Memory B cell (primary cell): ENCODE measurements at places on chromosomes 7 and 10.

DNA sequence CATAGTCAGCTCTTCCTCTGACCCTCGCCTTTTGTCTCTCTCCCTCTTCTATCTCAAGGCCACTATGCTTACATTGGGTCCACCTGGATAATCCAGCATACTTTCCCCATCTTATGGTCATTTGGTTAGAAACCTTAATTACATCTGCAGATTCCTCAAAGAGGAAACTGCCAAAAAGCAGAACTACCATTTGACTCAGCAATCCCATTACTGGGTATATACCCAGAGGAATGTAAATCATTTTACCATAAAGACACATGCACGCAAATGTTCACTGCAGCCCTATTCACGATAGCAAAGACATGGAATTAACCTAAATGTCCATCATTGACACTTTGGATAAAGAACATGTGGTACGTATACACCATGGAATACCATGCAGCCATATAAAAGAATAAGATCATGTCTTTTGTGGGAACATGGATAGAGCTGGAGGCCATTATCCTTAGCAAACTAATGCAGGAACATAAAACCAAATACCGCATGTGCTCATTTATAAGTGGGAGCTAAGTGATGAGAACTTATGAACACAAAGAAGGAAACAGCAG is 114.8 kb upstream of the NPY start:
- H3K36me3 ChIP-seq, result no peaks in the 10 kb centered on the region
- no peak for DNase-seq
- no peak overlapping the region for H3K27ac ChIP-seq
- no peak overlapping the region for H3K4me3 ChIP-seq
- peaks cover 4% of the 10 kb centered on the region for H3K27me3 ChIP-seq

DNA sequence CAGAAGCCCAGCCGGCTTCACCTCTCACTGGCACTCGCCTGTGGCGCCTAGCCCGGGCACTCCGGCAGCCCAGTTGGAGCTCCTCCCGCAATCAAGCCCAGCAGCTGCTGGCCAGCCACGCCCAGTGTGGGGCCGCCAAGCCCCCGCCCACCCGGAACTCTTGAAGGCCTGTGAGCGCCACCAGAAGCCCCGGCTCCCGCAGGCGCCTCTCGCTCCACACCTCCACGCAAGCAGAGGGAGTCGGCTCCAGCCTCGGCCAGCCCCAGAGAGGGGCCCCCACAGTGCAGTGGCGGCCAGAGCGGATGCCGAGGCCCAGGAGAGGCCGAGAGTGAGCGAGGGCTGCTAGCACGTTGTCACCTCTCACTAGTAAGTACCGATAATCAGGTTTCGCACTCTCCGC is 240.7 kb downstream of the TFEC start:
- no peaks in the 10 kb centered on the region for H3K4me1 ChIP-seq
- H3K27ac ChIP-seq, result no peak overlapping the region
- H3K27me3 ChIP-seq, result no peaks in the 10 kb centered on the region
- no peak for DNase-seq
- H3K4me3 ChIP-seq, result no peak overlapping the region

DNA sequence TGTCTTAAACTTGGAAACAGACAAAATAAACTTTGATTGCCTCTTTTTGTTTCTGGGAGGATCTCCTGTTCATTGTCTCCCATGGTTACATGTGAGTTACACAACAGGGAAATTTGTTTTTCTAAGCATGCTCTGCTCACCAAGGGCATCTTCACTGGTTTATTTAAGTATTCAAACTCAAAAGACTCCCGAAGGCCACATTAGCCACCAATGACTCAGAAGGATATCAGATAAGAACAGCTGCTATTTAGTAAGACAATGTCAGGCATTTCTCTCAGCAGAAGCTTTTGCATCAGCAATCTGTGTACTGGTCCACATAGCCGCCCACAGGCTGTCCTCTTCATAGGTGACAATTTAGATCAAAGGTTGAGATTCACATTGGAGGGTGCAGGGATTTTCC is 19.3 kb downstream of the OR6B1 start:
- H3K4me1 ChIP-seq, result no peaks in the 10 kb centered on the region
- H3K27me3 ChIP-seq, result peaks cover 2% of the 10 kb centered on the region
- no peak overlapping the region for H3K4me3 ChIP-seq
- H3K36me3 ChIP-seq, result peaks cover 2% of the 10 kb centered on the region
- DNase-seq, result no peak

DNA sequence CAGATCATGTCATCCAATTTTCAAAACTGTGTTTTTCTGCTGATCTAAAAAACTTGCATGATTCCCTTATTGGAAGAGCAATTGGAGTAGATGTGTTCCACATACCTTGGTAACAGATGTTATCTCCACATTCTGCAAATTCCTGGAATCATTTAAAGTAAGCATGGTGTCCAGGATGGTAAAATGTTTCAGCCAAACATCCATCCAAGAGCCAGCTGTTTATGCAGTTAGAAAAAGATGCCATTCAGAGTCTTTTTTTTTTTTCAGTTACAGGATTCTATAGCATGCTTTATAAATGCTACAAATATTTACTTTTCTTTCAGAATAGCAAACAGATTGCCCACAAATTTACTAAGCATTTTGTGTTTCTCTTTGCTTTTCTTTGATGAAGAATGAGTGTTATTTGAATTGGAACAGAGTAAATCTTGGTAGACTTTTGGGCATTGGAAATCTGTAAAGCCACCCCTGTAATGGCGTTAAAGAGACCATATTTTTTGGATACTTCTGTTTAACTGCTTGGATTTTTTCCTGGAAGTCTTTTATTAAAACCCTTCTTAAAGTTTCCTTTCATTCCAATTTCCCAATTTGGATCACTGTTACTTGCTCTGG is 149.8 kb downstream of the GNAT3 start:
- no peak overlapping the region for H3K4me3 ChIP-seq
- no peaks in the 10 kb centered on the region for H3K27me3 ChIP-seq
- no peak for DNase-seq
- no peak overlapping the region for H3K27ac ChIP-seq

GRCh38 chr7:156423876-156424275 is 216.7 kb upstream of the RNF32 start:
- H3K4me1 ChIP-seq, result no peaks in the 10 kb centered on the region
- DNase-seq, result no peak
- no peaks in the 10 kb centered on the region for H3K27me3 ChIP-seq
- no peak overlapping the region for H3K4me3 ChIP-seq
- H3K36me3 ChIP-seq, result no peaks in the 10 kb centered on the region

DNA sequence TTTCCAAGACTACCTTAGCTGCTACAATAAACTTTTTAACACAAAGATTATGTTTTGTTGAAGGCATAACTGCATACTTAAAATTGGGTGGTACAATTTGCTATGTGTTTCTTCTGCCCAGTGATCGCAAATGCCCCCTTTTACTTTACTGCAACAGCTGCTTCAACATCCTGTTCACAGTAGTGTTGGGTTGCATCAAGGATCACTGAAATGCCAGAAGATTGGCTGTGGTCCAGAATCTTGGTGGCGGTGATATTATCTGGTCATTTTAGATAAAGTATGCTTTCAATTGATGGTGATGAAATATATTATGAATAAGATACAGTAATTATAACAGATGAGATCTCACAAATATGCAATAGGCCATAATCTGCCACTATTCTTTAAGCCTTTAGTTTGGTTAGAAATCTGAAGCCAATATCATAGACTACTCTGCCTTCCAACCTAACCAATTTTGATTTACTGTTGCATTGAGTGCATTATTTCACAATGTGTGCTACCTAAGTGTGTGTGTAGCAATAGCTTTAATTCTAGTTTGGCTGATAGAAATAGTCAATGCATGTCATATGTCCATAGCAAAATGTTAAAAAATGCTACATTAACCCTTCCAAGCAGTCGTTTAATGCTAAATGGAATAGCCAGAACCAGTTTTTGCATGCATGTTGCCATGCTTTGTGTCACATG is 29.8 kb upstream of the ING3 start:
- no peaks in the 10 kb centered on the region for H3K4me1 ChIP-seq
- H3K36me3 ChIP-seq, result no peaks in the 10 kb centered on the region
- no peak overlapping the region for H3K27ac ChIP-seq
- H3K4me3 ChIP-seq, result no peak overlapping the region
- DNase-seq, result no peak
- H3K27me3 ChIP-seq, result peaks cover 7% of the 10 kb centered on the region

DNA sequence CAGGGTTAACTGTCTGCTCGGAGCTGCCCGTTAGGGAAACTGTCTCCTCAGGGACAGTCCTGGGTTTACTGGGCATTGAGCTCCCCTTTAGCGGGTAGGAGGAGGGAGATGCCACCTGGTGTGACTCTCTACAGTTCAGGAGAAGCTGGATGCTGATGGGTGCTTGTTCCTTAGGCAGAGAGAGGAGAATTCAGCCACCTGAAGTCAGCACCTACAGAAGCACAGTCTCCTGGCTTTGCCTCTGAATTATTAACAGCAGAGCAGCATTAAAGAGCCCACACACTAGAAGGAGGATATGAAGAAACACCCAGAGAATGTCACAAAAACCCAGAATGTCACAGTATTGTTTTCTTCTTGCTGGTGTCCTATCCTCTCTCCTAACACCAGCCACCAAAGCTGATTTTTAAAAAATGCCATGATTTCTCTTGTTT is 696 bp downstream of the GIMAP4 start:
- no peak for DNase-seq
- H3K4me3 ChIP-seq, result no peak overlapping the region
- H3K36me3 ChIP-seq, result no peaks in the 10 kb centered on the region
- peaks cover 8% of the 10 kb centered on the region for H3K4me1 ChIP-seq
- no peak overlapping the region for H3K27ac ChIP-seq

DNA sequence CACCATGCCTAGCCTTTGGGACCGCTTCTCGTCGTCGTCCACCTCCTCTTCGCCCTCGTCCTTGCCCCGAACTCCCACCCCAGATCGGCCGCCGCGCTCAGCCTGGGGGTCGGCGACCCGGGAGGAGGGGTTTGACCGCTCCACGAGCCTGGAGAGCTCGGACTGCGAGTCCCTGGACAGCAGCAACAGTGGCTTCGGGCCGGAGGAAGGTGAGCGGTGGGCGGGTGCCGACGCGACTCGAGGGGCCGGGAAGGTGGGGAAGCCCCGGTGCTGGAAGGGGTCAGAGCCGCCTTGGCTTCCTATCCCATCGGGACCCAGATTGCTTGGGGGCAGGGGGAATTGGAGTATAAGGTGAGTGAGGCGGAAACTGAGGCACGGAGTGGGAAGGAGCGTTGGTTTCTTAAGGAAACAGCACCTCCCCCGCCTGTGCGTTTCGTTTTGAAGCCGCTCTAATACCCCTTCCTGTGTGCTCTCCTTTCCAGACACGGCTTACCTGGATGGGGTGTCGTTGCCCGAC is 547 bp downstream of the DDIT4 start:
- H3K4me3 ChIP-seq, result peak overlapping the region; percentile 99
- no peak for DNase-seq
- peaks cover 12% of the 10 kb centered on the region for H3K36me3 ChIP-seq
- peak overlapping the region; percentile 92 for H3K27ac ChIP-seq
- peaks cover 31% of the 10 kb centered on the region for H3K4me1 ChIP-seq

- no peak overlapping the region for H3K4me3 ChIP-seq
- H3K27ac ChIP-seq, result no peak overlapping the region
- peaks cover 4% of the 10 kb centered on the region for H3K27me3 ChIP-seq
- H3K4me1 ChIP-seq, result no peaks in the 10 kb centered on the region
- no peak for DNase-seq
Observed at GRCh38 chr7:41113719-41114118, 589.2 kb downstream of the INHBA start.

GRCh38 chr10:108957681-108958080 is 965.6 kb downstream of the XPNPEP1 start:
- peaks cover 3% of the 10 kb centered on the region for H3K27me3 ChIP-seq
- no peak overlapping the region for H3K27ac ChIP-seq
- no peaks in the 10 kb centered on the region for H3K4me1 ChIP-seq
- no peaks in the 10 kb centered on the region for H3K36me3 ChIP-seq
- no peak overlapping the region for H3K4me3 ChIP-seq
- no peak for DNase-seq

DNA sequence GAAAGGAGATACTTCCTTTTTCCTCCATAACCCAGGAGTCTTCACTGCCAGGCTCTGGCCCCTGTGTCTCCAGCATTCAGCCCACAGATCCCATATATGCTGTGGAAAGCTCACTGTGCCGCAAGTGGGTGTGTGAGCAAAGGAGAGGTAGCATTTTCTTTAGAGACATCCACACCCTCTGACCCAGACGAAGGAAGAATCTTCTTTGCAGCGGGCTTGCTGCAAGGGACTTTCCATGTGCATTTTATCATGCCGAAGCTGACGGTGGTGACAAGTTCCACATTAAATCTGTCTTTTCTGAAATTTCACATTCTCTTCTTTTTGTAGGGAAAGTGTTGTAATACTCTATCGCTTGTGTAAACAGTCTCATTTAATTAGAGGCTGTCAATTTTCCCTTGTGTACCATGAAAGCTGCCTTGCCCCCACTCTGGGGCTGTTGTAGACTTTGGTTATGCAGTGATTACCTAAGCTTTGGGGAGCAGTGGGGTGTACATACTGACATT is 409.5 kb downstream of the SUGCT start:
- no peaks in the 10 kb centered on the region for H3K4me1 ChIP-seq
- H3K27ac ChIP-seq, result no peak overlapping the region
- H3K4me3 ChIP-seq, result no peak overlapping the region
- no peak for DNase-seq
- H3K36me3 ChIP-seq, result no peaks in the 10 kb centered on the region

- H3K4me1 ChIP-seq, result peaks cover 43% of the 10 kb centered on the region
- DNase-seq, result no peak
Observed at GRCh38 chr10:124632064-124632531, 112.1 kb downstream of the FAM53B start.

DNA sequence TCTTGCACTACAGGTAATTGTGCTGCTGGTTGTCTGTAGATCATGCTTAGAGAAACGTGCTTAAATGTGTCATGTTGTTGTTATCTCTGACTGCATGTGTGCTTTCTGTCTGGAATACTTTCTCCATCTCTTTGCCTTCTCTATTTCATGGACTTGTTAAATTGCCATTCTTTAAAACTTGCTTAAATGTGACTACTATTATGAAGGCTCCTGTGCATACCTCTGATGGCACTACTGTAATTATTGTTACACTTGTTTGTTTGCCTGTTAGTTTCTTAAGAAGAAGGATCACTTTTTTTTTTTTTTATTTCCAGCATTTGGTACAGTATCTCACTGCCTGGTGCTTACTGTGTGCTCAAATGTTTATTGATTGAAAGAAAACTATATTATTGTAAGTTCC is 41.6 kb downstream of the KMT2E start:
- peak overlapping the region; percentile 80 for H3K27ac ChIP-seq
- peaks cover 23% of the 10 kb centered on the region for H3K36me3 ChIP-seq
- no peaks in the 10 kb centered on the region for H3K27me3 ChIP-seq
- no peak overlapping the region for H3K4me3 ChIP-seq
- DNase-seq, result no peak

- peaks cover 19% of the 10 kb centered on the region for H3K4me1 ChIP-seq
- H3K27ac ChIP-seq, result peak overlapping the region; percentile 84
- H3K27me3 ChIP-seq, result no peaks in the 10 kb centered on the region
- no peak overlapping the region for H3K4me3 ChIP-seq
Observed at GRCh38 chr7:104978460-104978859, 35.5 kb upstream of the KMT2E start.
